Neural progenitor cell (in vitro differentiated cells): ENCODE measurements at places on chromosomes 6 and 20.

- no peak overlapping the region for H3K27ac ChIP-seq
- DNase-seq, result no peak
- H3K4me3 ChIP-seq, result no peak overlapping the region
- H3K4me1 ChIP-seq, result no peaks in the 10 kb centered on the region
- H3K27me3 ChIP-seq, result no peaks in the 10 kb centered on the region
Measured at GRCh38 chr20:2398449-2398848, 17.7 kb downstream of the TGM6 start.

DNA sequence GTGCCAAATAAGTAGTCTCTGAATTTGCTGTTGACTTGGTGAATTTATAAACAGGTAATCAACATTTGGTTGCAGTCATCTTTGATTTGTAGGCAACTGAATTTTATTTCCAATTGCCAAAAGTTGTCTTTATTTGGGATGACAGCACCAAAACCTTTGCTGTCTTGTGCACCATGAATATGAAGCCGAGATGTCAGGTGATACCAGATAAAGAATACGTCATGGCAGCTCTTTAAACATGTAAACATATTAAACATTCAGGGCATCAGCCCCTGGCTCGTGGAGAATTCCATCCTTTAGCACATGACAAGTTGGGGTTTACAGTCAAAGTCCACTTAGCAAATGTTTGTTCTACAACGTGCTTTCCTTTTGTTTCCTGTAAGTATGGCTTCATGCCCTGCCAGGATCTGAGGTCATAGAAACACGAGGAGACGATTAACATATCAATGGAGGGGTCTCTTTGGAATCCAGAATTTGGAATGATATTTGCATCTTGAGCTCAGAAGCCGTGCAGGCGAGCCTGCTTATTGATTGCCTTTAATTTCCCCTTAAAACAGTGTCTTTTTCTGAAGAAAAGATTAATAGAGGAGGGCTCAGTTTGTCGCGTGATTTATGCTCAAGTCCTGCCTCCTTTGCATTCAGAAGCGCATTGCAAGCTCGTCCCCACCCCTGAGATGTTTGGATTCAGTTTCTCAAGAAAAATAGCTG is 170.2 kb upstream of the ZNF217 start:
- H3K27ac ChIP-seq, result no peak overlapping the region
- peaks cover 26% of the 10 kb centered on the region for H3K4me1 ChIP-seq
- peak; percentile 49 for DNase-seq
- H3K27me3 ChIP-seq, result peaks cover 7% of the 10 kb centered on the region
- H3K36me3 ChIP-seq, result no peaks in the 10 kb centered on the region
- peak overlapping the region; percentile 40 for H3K4me3 ChIP-seq

- no peak for DNase-seq
- H3K27ac ChIP-seq, result no peak overlapping the region
- H3K4me1 ChIP-seq, result no peaks in the 10 kb centered on the region
- H3K27me3 ChIP-seq, result no peaks in the 10 kb centered on the region
- no peak overlapping the region for H3K4me3 ChIP-seq
Measured at GRCh38 chr6:56408976-56409375, 161.6 kb upstream of the COL21A1 start.

DNA sequence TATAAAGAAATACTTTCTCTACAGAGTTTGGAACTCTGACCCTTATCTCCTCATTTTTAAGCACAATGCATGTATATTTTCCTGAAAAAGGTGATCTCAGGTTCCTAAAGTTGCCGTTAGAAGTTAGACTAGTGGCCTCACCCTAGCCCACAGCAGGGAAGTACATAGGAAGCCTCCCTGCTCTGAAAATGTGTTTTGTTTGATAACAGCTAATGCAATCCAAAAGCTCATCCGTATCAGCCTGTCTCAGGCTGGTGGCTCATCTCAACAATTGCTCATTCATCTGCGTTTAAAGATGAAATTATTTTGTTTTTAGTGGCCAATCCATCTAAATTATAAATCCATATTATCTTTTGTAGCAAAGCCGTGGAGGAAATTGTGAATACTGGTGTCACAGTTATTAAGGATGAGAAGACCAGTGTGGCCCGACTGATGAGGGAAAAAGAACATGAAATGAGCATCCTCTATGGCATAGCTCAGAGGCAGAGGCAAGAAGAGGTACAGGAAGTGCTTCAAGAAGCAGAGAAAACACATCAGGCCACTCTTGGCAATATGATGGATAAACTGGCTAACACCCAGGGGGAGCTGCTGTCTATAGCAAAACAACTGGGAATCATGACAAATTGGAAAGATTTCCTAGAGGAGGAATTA is 20.1 kb downstream of the C6orf163 start:
- H3K36me3 ChIP-seq, result no peaks in the 10 kb centered on the region
- H3K27me3 ChIP-seq, result no peaks in the 10 kb centered on the region
- no peak for DNase-seq
- H3K27ac ChIP-seq, result no peak overlapping the region
- H3K4me3 ChIP-seq, result no peak overlapping the region

GRCh38 chr6:37097335-37097734 is 72.6 kb upstream of the PIM1 start:
- no peaks in the 10 kb centered on the region for H3K36me3 ChIP-seq
- no peaks in the 10 kb centered on the region for H3K27me3 ChIP-seq
- H3K4me1 ChIP-seq, result peaks cover 7% of the 10 kb centered on the region
- no peak overlapping the region for H3K4me3 ChIP-seq
- H3K27ac ChIP-seq, result no peak overlapping the region

GRCh38 chr6:97501853-97502252 is 218.8 kb upstream of the MMS22L start:
- DNase-seq, result no peak
- H3K4me3 ChIP-seq, result no peak overlapping the region
- H3K4me1 ChIP-seq, result peaks cover 2% of the 10 kb centered on the region

DNA sequence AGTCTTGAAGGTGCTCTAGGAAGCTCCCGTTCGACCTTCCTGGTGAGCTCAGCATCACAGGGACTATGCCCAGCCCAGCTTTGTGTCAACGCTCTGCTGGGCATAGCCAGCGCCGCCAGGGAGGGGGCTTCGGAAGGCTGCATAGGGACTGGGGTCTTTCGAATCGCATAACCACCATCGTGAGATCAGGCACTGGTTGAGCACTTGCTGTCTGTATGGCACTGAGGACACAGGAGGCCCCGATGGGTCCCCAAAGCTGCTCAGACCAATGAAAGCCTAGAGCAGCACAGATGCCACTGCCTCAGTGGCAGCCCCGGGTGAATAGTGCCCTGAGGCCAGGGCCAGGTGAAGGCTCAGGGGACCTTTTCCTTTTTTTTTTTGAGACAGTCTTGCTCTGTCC is 96.7 kb downstream of the TAF4 start:
- no peaks in the 10 kb centered on the region for H3K27me3 ChIP-seq
- no peaks in the 10 kb centered on the region for H3K36me3 ChIP-seq
- H3K4me1 ChIP-seq, result no peaks in the 10 kb centered on the region
- H3K4me3 ChIP-seq, result no peak overlapping the region
- DNase-seq, result no peak
- H3K27ac ChIP-seq, result no peak overlapping the region

GRCh38 chr6:53171605-53172467 is 23.2 kb upstream of the GCM1 start:
- no peaks in the 10 kb centered on the region for H3K27me3 ChIP-seq
- no peaks in the 10 kb centered on the region for H3K4me1 ChIP-seq
- no peaks in the 10 kb centered on the region for H3K36me3 ChIP-seq
- no peak overlapping the region for H3K27ac ChIP-seq
- peak; percentile 87 for DNase-seq

GRCh38 chr20:45909817-45910669 is 1.9 kb downstream of the PLTP start:
- peak overlapping the region; percentile 19 for H3K4me3 ChIP-seq
- DNase-seq, result no peak
- peaks cover 5% of the 10 kb centered on the region for H3K4me1 ChIP-seq
- no peak overlapping the region for H3K27ac ChIP-seq

GRCh38 chr6:26472549-26473290 is 15.0 kb downstream of the BTN2A1 start:
- H3K27me3 ChIP-seq, result no peaks in the 10 kb centered on the region
- no peak overlapping the region for H3K27ac ChIP-seq
- H3K36me3 ChIP-seq, result no peaks in the 10 kb centered on the region
- H3K4me3 ChIP-seq, result no peak overlapping the region

DNA sequence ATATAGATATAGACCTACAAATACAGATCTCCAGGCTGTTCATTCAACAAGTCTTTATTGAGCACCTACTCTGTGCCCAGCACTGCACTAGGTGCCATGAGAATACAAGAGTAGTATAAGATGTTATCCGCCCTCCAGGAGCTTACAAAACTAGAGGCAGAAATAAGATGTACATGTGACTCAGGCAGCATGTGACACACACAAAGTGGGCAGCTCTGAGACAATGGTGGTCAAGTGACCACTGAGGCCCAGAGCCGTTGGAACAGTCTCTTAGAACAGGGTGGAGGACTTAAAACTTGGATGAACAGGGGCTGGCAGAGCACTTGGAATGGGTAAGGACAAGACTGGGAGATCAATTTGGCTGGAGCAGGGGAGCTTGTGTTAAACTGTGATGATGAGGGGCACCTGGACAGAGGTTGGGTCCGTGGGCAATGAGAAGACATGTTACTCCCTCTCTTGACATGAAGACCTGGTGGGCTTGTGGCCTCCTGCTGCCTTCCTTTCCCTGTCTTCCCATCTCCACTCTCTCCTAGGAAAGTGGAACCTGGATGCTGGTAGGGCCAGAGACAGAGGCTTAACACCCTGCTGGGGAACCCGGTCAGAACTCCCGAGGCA is 21.2 kb downstream of the TRIM15 start:
- no peak overlapping the region for H3K27ac ChIP-seq
- H3K4me3 ChIP-seq, result no peak overlapping the region
- DNase-seq, result no peak
- H3K4me1 ChIP-seq, result no peaks in the 10 kb centered on the region
- H3K27me3 ChIP-seq, result no peaks in the 10 kb centered on the region
- no peaks in the 10 kb centered on the region for H3K36me3 ChIP-seq

DNA sequence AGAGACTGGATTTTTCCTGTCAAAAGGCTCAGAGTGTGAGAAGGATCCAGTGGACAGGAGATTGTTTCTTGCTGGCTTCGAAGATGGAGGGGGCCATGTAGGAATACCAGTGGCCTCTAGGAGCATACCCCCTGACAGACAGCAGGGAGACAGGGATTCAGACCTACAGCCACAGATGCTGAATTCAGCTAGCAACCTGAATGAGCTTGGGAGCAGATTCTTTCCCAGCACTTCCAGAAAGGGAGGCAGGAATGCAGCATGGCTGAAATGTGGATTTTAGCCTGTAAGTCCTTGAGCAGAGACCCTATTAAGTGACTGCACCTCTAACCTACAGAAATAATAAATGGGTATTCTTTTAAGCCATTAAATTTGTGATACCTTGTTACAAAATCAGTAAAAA is 44.6 kb downstream of the STXBP5 start:
- H3K36me3 ChIP-seq, result peaks cover 8% of the 10 kb centered on the region
- no peaks in the 10 kb centered on the region for H3K27me3 ChIP-seq
- H3K4me1 ChIP-seq, result peaks cover 32% of the 10 kb centered on the region

DNA sequence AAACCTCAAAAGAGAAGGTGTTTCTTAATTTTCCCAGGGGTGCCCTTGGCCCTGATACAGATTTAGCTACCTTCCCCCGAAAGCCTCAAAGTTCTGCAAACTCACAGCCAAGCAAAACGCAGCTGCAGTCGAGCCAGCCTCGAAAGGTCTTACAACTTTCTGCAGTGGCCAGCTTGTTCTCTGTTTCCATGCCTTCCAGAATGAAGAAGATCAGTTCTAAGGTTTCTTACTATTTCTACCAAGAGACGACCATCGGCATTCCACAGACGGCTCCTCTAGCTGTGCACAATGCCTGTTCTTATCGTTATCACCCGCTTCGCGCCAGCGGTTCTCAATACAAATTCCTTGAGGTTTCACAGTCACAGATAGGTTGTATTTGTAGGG is 28.5 kb upstream of the CCR6 start:
- H3K36me3 ChIP-seq, result no peaks in the 10 kb centered on the region
- DNase-seq, result peak; percentile 63
- H3K27me3 ChIP-seq, result no peaks in the 10 kb centered on the region
- no peak overlapping the region for H3K4me3 ChIP-seq

DNA sequence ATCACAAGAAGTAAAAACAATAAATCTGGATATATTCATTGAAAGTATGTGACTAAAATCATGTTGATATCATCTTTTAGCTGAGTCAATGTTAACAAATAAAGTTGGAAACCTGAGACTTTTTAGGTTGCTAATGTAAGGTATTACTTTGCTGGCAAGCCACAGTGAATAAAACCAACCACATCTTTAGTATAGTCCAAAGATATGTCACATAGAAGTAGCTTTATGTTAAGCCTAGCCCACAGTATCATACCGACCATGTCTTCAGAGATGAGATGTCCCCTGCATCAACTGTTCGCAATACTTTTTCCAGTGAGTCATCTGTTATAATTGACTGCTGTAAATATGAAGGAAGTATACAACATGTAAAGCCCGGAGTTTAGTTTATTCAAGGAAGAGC is 107.6 kb upstream of the MCHR2 start:
- no peak for DNase-seq
- no peaks in the 10 kb centered on the region for H3K36me3 ChIP-seq

- no peak overlapping the region for H3K27ac ChIP-seq
- peaks cover 13% of the 10 kb centered on the region for H3K4me1 ChIP-seq
- no peak for DNase-seq
- H3K4me3 ChIP-seq, result no peak overlapping the region
- H3K27me3 ChIP-seq, result no peaks in the 10 kb centered on the region
Measured at GRCh38 chr6:79184641-79185040, 49.8 kb downstream of the HMGN3 start.

DNA sequence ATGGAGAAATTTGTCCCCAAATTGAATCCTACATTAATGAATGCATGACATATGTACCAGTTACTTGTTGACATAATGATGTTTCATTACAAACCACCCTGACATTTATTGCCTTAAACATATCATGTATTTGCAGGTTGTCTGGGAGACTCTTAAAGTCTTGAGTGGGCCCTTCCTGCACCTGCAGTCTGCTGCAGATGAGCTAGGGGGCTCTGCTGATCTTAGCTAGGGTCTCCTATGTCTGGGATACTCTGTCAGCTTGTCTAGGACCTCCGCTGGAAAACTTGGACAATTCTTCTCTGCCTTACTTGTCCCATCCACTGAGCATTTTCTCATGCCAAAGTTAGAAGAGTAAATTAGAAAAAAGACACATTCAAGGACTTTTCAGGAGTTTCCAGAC is 581.6 kb downstream of the HAO1 start:
- peak; percentile 45 for DNase-seq
- peaks cover 28% of the 10 kb centered on the region for H3K27me3 ChIP-seq
- no peaks in the 10 kb centered on the region for H3K36me3 ChIP-seq
- H3K4me3 ChIP-seq, result no peak overlapping the region
- H3K4me1 ChIP-seq, result peaks cover 42% of the 10 kb centered on the region

DNA sequence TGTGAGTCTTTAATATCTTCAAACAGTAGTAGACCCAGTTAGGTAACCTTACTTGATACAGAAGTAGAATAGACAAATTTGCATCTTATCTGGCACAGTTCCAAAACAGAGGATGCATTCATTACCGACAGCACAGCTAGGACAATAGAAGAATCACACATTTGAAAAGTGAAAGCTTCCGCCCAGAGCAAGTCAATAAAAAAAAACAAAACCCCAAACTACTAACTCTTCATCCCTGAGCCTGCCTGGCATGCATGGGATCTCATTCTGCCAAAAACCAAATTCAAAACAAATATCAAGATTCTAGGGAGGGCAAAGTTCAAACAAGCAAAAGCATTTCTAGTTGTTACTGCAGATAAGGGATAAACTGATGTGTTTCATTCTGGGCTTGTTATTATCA is 235.4 kb downstream of the BTBD9 start:
- H3K36me3 ChIP-seq, result no peaks in the 10 kb centered on the region
- no peaks in the 10 kb centered on the region for H3K4me1 ChIP-seq
- H3K27me3 ChIP-seq, result no peaks in the 10 kb centered on the region
